ENCODE measurements at places on chromosomes 1 and 21.
A peak's percentile ranks its signal among the peaks of the same experiment; 100 is the strongest.

GRCh38 chr1:3222042-3222692, 153.2 kb downstream of the PRDM16 start:
- DNase-seq, result no peak

GRCh38 chr1:170063109-170063826, 11.2 kb downstream of the KIFAP3 start:
- no peak for DNase-seq

DNA sequence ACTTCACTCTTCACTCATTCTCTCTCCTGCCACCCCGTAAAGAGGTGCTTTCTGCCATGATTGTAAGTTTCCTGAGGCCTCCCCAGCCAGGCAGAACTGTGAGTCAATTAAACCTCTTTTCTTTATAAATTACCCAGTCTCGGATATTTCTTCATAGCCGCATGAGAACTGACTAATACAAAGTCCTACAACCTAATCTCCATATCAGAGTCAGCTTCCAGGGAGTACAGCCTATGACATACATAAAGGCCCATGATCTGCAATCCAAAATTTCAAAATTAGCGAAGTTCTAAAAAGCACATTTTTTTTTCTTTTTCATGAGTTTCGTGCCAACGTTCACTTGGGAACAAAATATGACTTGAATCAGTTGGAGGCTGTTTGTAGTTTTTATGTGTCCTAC, 256.9 kb upstream of the DUSP10 start:
- no peak for DNase-seq

GRCh38 chr1:6116137-6116536, 64.0 kb downstream of the CHD5 start:
- no peak for DNase-seq

GRCh38 chr1:112464501-112464900, 44.3 kb upstream of the WNT2B start:
- no peak for DNase-seq

- no peak for DNase-seq
Measured at GRCh38 chr1:87981810-87982209, 653.1 kb downstream of the LMO4 start.

GRCh38 chr1:229726061-229726460, 100.0 kb downstream of the URB2 start:
- DNase-seq, result no peak

DNA sequence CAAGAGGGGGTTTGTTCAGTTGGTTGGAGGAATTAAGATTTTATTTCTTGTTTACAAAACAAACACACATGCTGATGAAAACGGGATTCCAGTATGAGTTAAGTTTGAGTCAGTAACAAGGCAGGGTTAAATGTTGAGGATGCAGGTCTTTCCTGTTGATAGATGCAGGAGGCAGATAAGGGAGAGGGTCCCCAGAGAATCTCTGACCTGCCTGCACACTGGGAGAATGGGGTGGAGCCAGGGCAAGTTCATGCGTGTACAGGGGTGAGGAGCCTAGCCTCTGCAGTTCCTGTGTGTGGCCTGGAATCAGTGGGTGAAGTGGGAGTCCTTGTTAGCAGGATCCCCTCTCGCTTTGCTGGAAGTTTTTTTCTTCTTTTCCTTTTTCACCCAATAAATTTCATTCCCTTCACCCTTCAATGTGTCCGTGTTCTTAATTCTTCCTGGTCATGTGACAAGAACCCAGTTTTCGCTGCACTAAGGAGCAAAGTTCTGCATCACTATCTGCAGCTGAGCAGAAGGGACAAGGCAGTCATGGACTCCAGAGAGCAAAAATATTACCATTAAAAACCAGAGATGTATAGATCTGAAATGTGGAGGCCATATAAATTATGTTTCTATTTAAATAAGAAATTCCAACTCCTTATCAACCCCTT, 69.9 kb upstream of the MARK1 start:
- DNase-seq, result no peak

- DNase-seq, result no peak
Measured at GRCh38 chr1:88802950-88803349, 88.4 kb downstream of the GTF2B start.

GRCh38 chr1:21705303-21705980, 36.3 kb upstream of the RAP1GAP start:
- DNase-seq, result no peak

- no peak for DNase-seq
Measured at GRCh38 chr1:229318056-229318455, 24.8 kb downstream of the CCSAP start.

DNA sequence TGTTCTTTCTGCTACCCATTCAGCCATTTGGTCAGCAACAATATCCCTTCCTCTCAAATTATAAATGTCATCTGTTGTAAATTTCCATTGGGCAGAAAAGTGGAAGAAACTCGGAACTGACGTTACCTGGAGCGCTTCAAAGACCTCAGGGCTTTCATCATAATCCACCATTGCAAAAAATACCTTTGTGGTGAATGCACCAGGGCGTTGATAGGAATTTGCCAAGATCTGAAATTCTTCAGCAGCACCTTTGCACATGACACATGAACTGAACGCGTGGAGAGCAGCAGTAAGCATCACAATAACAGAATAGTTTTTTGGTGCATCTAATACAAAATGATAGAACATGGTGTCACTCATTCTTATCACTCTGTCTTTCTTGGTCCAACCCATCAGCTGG, 3.1 kb upstream of the TEKT2 start:
- DNase-seq, result no peak

GRCh38 chr1:152458384-152459185, 44.5 kb upstream of the CRNN start:
- peak; percentile 70 for DNase-seq

- no peak for DNase-seq
Measured at GRCh38 chr1:248688527-248689298, 13.9 kb downstream of the OR14I1 start.

DNA sequence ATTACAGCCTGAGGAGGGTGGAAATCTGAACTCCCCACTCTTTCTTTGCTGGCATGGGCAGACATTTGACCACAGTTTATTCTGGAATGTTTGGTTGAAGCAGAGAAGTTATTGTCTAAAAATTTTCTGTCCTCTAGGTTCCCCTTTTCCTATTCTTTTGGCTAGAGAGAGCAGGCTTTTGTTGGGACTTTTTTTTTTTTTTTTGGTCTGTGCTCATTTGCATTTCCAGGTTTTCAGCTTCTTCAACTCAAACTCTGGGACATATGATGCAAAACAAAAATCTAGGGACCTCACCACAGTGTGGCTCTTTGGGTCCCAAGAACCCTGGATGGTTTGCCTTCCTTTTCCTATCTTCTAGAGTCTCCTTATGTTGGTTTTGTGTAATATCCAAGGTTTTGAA, 10.9 kb upstream of the ABCG1 start:
- no peak for DNase-seq

DNA sequence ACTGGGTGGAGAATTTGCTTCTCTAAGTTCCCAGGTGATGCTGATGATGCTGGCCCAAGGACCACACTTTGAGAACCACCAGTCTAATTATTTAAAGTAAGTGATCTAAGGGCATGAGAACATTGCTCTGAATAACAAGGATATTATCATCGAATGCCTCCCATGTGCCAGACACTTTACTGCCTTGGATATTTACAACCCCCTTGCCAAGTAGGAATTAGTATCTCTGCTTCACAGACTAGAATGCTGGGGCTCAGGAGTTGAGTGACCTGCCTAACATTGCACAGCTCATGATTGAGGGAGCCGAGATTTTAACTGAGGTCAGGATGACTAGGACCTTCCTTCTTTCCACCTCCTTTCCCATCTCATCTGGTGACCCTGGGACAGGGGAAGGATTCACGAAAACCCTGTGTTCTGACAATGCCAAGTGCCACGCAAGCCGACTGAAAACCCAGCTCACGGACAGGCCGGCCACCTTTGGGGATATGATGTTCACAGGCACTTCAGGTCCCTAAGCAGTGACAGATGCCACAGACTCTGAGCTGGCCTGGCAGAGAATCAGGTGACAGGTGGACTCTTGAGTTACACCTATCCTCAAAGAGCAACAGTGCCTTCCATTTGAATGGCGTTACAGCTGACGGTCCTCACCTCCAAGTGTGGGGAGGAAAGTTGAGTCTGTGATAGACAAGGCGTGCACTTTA, 230.7 kb downstream of the TOMM20 start:
- DNase-seq, result no peak

DNA sequence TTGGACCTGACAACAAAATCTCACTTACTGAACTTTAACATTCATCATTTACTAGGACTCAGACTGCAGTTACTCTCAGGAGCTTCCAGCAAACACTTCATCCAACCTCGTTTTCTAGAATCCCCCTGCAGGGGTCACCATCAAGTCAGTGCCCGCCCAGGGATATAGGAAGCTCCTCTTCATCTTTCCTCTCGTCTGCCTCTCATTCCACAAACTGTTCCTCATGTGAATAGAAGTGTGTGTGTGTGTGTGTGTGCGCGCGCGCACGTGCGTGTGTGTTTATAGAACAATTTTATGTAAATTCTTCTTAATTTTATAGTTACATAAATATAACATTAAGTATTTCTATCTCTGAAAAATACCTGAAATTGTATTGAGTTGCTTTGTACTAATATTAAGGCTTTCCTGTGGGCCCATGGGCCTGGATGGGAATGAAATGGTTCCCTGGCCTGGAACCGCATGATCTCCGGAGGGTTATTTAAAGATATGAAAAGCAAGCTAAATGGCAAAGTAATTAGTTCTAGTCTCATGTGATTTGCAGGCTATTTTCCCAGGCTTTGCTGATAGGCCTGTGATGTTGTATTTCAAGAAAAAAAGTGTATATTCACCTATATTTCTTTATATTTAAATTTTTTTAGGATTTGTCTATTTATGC, 21.7 kb upstream of the ABCD3 start:
- no peak for DNase-seq

DNA sequence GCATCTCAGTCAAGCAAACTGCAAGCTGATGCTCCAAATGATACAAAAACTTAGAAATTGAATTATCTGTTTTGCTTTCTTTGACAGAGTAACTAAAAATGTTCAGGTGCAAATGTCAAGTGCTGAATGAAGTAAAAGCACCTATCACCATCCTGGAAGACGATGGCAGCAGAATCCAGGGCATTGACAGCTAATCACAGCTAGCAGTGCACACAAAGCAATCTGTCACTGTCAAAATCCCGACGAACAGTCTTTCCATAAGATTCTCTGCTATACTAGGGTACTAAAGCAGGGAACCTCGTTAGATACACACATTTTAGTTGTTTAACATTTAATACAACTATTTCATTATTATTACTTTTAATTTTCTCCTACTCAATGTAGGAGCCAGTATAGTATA, 233.3 kb downstream of the BRINP3 start:
- no peak for DNase-seq

- DNase-seq, result no peak
Measured at GRCh38 chr1:48198970-48199369, 23.5 kb upstream of the SLC5A9 start.

GRCh38 chr1:208167261-208167869, 76.8 kb downstream of the PLXNA2 start:
- DNase-seq, result no peak

DNA sequence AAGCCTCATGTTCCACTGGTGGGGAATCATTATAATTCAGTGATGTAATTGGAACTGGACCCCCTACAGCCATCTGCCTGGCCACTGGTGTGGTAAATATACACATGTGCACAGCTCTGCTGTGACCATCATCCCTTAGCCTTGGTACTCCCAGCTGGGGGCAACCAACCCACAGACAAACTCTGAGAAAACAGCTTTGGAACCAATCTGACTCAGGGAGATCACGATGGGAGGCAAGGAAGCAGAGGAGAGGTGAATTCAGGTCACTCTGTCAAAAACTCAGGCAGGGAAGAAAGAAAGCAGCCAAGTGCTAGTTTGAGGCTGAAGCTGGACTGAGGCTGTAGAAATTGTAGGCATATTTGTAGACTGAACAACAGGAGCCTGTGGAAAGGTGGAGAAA, 197.8 kb upstream of the GALNT2 start:
- no peak for DNase-seq

- DNase-seq, result no peak
Measured at GRCh38 chr1:47987601-47988000, 9.6 kb downstream of the TRABD2B start.

DNA sequence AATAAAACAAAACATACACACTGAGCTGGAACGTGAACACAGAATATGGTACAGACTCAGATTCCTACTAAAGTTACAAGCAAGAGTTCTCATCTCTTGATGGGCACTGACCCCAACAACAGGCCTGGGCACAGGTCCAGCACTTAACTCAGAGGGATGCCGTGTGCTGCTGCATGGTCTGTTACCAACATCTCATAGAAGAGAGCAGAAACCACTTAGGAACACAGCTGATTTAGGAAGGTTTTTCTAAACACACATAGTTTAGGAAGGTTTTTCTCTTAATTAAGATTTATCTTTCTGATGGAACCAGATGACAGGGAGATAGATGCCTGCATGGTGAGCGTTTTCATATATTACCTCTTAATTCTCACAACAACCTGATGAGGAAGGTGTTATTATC, 1.5 kb downstream of the GCLM start:
- no peak for DNase-seq

DNA sequence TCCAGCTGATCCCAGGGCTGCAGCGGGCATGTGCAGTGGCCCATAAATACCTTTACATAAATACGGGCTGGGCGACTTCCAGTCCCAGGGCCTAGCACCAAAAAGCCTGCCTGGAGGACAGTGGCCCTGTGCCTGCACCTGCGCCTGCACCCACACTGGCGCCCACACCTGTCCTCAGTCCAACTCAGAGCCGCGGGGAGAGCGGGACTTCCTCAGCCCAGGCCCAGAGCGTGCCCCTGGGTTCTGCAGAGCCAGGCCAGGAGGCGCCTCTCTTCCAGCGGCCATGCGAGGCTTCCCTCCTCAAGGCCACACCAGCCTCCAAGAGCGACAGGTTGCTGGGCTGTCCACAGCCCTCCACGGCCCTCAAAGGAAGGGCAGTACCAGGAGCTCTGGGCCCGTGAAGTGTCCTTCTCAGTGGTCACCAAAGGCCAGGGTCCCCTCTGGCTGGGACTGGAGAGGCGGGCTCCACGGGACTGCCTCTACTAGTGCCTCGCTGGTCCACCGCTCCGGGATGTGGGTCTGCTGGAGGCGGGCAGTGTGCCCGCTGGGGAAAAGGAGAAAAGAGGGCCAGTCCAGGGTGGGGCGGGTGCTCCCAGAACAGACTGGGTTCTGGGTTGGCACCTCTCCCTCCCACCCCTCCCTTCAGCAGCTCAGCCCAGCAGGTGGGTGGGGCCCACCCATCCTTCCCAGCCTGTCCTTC, 35.7 kb downstream of the ARHGEF16 start:
- DNase-seq, result no peak

- no peak for DNase-seq
Measured at GRCh38 chr1:43315963-43316737, 15.4 kb downstream of the TIE1 start.

GRCh38 chr1:151156515-151156819, at the start of gene TNFAIP8L2:
TSS of gene TNFAIP8L2 (plus strand) at chr1:151156649. CDS start at chr1:151158698, 2,049 bp downstream.
- DNase-seq, result peak; percentile 62

- DNase-seq, result no peak
Measured at GRCh38 chr1:197843401-197843800, 59.0 kb upstream of the C1orf53 start.

- DNase-seq, result no peak
Measured at GRCh38 chr21:31592516-31592915, 67.0 kb upstream of the SOD1 start.

- DNase-seq, result no peak
Measured at GRCh38 chr1:67791686-67792085, 41.6 kb downstream of the GNG12 start.

Measured in T follicular helper cell (primary cell).